ENCODE measurements at places on chromosomes 11 and 22. TPM values are rescaled to one million over a fixed set of nuclear protein-coding genes. Genes with fewer than 3 reads are reported as not detected.
A peak's percentile ranks its signal among the peaks of the same experiment; 100 is the strongest.

Gene PGA5
- not detected for total RNA-seq

Gene MS4A3
- total RNA-seq = not detected

Gene MS4A12
- total RNA-seq = not detected

Gene GGTLC2
- total RNA-seq = not detected

Gene FAM111B
- total RNA-seq = 0.23 TPM

Gene SRPRA
- total RNA-seq = 171 TPM

DNA sequence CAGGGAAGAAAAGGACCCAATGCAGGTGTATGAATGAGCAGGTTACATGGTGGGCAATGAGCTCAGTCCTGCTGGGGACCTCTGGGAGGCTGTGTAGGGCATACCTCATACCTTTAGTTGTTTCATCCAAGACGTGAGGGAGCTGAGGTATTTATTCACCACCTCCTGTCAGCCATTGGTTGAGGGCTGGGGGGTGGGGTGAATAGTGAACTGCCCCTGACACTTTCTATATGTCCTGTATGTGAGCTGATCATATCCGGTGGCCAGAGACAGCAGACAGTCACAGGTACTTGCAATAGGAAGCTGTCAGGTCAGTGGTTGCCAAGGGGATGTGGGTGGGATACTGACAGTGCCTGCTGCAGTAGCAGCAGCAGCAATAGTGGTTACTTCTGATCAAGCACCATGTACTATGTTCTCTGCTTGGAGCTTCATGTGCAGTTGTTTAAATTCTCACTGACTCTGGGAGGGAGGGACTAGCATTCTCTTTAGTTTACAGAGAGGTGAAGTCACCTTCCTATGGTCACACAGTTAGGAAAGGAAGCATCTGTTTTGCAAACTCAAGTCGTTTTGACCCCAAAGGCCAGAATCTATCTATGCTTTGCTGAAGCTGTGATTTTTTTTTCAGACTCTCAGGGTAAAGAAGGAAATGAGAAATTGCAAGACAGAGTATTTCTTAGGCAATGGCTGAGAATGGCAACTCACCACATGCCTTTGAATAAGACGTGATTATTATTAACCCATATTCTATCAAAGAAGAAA lies 54.0 kb downstream of the MIAT start:
- no peak overlapping the region for H3K4me3 ChIP-seq
- no peak for DNase-seq
- no peak overlapping the region for H3K27ac ChIP-seq
- peaks cover 10% of the 10 kb centered on the region for H3K36me3 ChIP-seq
- H3K4me1 ChIP-seq = no peaks in the 10 kb centered on the region

DNA sequence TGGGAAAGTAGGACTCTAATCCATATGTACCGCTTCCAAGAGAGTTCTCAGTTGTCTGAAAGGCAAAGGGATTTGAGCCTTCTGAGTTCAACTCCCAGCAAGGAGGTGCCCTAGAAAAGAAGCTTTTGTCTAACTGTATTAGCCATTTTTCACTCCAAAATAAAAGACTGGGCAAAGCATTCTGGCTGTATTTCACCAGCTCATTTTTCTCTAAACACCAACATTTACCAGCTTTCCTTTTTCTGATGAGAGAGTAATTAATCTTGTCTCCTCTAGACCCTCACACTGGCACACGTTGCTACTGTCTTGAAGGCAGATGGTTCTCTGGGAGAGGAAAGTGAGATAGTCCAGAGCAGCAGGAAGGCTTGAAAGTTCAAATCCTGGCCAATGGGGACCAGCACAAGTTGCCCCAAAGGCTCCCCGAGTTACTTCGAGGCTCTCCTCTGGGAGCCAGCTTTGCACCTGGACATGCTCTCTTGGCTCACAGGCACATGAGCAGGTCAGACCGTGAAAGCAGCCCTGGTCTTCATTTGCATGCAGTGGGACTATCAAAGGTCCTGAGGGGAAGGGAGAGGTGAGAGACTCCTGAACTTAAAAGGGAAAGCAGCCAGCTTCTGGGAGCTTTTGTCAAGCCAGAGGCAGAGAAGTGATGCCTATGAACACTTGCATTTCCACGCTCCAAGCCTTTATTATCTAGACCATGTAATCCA lies 100.0 kb downstream of the NTM start:
- H3K27me3 ChIP-seq = no peaks in the 10 kb centered on the region
- no peaks in the 10 kb centered on the region for H3K36me3 ChIP-seq
- no peak for DNase-seq
- H3K27ac ChIP-seq = no peak overlapping the region
- no peak overlapping the region for H3K4me3 ChIP-seq
- no peaks in the 10 kb centered on the region for H3K4me1 ChIP-seq

DNA sequence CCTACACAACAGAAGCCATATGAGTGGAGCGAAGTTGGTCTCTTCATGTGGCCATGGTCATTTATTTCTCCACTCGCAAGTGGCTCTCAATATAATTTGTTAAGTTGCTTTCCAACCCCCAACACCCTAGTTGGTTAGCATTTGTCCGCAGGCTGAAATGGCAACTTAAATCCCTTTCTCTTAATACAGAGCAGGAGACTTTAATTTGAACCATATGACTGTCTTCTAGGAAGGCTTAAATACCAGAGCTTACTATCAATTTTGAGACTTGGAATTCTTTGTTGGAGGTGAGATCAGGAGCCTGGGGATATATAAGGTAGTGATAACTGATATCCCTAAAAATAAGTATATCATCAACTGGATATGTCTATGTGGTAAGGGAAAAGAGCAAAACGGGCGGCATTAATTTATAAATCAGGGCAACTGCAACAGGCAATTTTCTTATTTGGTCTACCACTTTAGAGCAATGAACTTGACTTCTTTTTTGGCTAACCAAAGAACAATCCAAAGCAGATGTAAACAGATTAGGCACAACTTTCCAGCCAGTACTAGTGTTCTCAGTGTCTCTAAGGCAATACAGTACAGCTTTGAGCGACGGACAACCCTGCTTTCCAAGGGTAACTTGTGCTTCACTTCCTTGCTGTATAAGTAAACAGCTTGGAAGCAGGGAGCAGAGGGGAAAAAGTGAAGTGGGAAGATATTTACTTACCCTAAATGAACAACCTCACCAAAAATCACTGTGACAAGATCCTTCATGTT lies 74.7 kb upstream of the APOA1 start:
- peaks cover 9% of the 10 kb centered on the region for H3K4me1 ChIP-seq
- no peak overlapping the region for H3K27ac ChIP-seq
- no peaks in the 10 kb centered on the region for H3K36me3 ChIP-seq
- DNase-seq = no peak
- H3K27me3 ChIP-seq = no peaks in the 10 kb centered on the region

DNA sequence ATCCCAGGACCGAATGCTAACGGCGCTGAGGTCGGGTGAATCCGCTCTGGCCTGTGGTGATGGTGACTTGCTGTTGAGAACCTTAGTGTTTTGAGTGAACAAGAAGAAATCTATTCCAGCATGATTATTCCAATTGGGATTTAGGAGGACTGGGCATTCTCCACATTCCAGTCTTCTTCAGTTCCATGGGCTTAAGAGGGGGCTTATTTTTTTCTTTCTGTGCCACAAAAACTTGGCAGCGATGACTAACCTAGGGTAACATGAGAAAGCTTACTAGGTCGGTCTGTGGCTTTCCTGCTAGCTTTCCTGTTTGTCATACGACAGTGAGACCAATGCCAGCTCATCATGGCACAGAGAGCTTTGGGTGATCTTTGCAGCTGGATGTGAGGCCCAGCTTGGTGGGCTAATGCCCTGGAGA lies 62.9 kb upstream of the ATXN10 start:
- no peaks in the 10 kb centered on the region for H3K36me3 ChIP-seq
- H3K27me3 ChIP-seq = no peaks in the 10 kb centered on the region
- DNase-seq = peak; percentile 16
- no peak overlapping the region for H3K27ac ChIP-seq
- no peak overlapping the region for H3K4me3 ChIP-seq
- no peaks in the 10 kb centered on the region for H3K4me1 ChIP-seq

DNA sequence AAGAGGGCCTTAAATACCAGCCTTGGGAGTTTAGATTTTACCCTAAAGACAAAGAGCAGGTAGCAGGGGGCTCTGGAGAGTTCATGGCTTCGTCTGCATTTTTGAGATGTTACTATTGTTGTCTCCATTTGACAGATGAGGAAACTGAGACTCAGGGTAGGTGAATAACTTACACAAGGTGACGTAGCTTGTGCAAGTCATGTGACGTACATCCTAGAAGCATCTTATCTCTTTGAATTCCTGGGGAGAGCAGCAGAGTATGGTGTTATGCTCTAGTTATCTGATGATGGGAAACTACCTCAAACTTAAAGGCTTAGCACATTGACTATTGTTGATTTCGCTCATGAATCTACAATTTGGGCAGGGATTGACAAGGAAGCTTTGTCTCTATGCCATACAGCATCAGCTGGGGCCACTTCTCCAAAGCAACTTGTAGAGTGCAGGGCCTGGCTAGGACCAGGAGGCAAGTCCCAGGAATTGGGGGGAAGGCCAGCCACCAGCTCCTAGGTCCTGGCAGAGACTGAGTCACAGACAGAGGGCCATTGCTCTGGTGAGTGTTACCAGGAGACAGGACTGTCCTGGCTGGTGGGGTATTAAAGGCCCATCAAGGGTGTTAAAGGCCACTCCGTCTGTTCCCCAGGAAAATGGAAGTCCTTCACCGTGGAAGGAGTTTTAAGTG lies 52.1 kb upstream of the TSKU start:
- no peak overlapping the region for H3K27ac ChIP-seq
- DNase-seq = no peak
- H3K4me1 ChIP-seq = no peaks in the 10 kb centered on the region
- H3K27me3 ChIP-seq = no peaks in the 10 kb centered on the region

- H3K27ac ChIP-seq = no peak overlapping the region
- H3K4me1 ChIP-seq = no peaks in the 10 kb centered on the region
- no peaks in the 10 kb centered on the region for H3K36me3 ChIP-seq
- no peaks in the 10 kb centered on the region for H3K27me3 ChIP-seq
- H3K4me3 ChIP-seq = no peak overlapping the region
These were observed 232.3 kb downstream of the JRKL start for GRCh38 chr11:96622026-96622634.

DNA sequence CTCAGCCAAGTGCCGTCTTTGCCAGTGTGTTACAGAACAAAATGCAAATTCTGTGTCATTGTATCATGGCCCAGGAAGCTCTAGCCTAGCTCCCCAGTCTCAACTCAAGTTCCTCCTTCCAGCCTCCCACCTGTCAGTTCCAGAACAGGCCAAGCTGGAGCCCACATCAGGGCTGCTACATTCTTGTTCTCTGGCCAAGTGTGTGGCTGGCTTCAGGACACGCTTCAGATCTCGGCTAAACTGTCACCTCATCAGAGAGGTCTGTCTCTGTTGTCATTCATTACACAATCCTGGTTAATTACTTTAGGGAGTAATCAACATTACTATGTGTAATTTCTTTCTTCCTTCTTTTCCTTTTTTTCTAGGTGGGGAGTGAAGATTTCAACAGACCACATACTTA lies 347.0 kb upstream of the SYN3 start:
- no peak for DNase-seq
- H3K4me3 ChIP-seq = no peak overlapping the region
- H3K36me3 ChIP-seq = no peaks in the 10 kb centered on the region
- H3K27me3 ChIP-seq = no peaks in the 10 kb centered on the region
- no peak overlapping the region for H3K27ac ChIP-seq
- no peaks in the 10 kb centered on the region for H3K4me1 ChIP-seq

GRCh38 chr11:65613091-65613928 lies 711 bp downstream of the MAP3K11 start:
- peak; percentile 12 for DNase-seq
- peaks cover 14% of the 10 kb centered on the region for H3K36me3 ChIP-seq
- peak overlapping the region; percentile 96 for H3K27ac ChIP-seq
- peak overlapping the region; percentile 74 for H3K4me3 ChIP-seq
- peaks cover 55% of the 10 kb centered on the region for H3K4me1 ChIP-seq

DNA sequence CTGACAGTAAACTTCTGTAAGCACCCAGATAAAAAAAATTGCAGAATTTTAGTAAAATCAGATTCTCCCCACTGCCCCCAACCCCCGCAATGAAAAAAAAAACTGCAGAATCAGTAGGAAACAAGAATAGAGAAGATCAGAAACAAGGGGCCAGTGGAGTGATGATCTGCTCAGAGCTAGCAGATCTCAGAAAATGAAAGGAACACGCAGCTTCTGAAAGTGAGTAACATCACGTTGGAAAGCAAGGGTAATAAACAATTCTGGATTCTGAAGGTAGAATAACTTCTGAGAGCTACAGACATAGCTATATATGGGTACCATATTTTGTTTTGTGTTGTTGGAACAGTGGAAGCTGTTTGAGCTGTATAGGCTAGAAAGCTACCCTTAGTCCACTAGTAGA lies 23.2 kb downstream of the ACAT1 start:
- no peaks in the 10 kb centered on the region for H3K27me3 ChIP-seq
- H3K4me3 ChIP-seq = no peak overlapping the region
- H3K4me1 ChIP-seq = no peaks in the 10 kb centered on the region
- H3K27ac ChIP-seq = no peak overlapping the region
- peaks cover 27% of the 10 kb centered on the region for H3K36me3 ChIP-seq

- peaks cover 12% of the 10 kb centered on the region for H3K4me1 ChIP-seq
- no peaks in the 10 kb centered on the region for H3K27me3 ChIP-seq
- DNase-seq = peak; percentile 31
- H3K27ac ChIP-seq = no peak overlapping the region
- no peaks in the 10 kb centered on the region for H3K36me3 ChIP-seq
These were observed 5.1 kb upstream of the P2RX6 start for GRCh38 chr22:21009638-21010425.

- no peak overlapping the region for H3K27ac ChIP-seq
- no peak for DNase-seq
- no peaks in the 10 kb centered on the region for H3K27me3 ChIP-seq
- no peak overlapping the region for H3K4me3 ChIP-seq
These were observed 41.8 kb downstream of the OSBPL5 start for GRCh38 chr11:3123305-3123704.

GRCh38 chr22:38153821-38154562 lies 27.6 kb downstream of the PLA2G6 start:
- no peaks in the 10 kb centered on the region for H3K27me3 ChIP-seq
- H3K27ac ChIP-seq = no peak overlapping the region
- no peak for DNase-seq
- no peak overlapping the region for H3K4me3 ChIP-seq
- no peaks in the 10 kb centered on the region for H3K36me3 ChIP-seq

- H3K4me3 ChIP-seq = no peak overlapping the region
- H3K4me1 ChIP-seq = no peaks in the 10 kb centered on the region
- H3K27ac ChIP-seq = no peak overlapping the region
- H3K36me3 ChIP-seq = peaks cover 30% of the 10 kb centered on the region
- no peak for DNase-seq
These were observed 24.8 kb downstream of the F2 start for GRCh38 chr11:46743693-46744339.

Data from CD4-positive, alpha-beta memory T cell (primary cell).